NCI-H2081 (cell line): ENCODE measurements at places on chromosomes 1 and 21.

DNA sequence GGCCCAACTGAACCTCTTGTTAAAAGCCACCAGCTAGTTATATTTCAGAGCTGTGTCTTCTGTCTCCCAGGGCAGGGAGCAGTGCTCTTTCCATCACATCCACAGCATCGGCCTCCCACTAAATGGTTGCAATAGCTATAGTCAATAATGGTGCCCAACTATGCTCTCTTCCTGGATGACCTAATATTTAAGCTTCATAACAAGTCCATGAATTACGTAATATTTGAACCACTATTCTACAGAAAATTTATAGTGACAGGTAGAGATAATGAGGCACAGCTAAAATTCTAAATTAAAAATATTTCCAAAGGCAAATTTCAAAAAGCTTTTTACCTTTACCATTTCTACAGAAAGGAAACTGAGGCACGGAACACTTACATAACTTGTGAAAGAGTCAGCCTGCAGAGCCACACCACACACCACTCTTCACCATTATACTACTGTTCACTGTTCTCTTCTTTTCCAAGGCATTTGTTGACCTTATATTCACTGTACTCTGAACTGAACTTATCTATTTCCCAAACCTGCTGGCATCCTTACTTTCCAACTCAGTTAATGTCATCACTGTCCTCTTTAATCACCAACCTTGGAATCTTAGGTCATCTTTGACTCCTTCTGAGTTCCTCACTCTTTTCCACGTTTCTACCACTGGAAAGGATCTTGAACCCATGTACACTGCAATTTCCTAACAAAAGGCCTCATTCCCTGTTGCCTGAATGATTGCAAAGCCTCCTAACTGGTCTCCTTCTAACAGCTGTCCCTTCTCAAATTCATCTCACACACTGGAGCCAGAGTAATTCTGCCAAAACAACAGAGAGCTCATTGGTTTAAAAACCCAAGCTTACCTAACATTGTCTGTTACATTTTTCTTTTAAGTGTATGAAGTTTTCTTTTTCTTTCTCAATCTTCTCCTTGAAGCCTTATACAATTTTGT lies 85.5 kb downstream of the DDAH1 start:
- no peak for DNase-seq

- DNase-seq = peak; percentile 62
Observed at GRCh38 chr1:178093951-178094738, at the start of gene RASAL2. TSS of gene RASAL2 (plus strand) at chr1:178094104. CDS start at chr1:178094493, 389 bp downstream.

- peak; percentile 57 for DNase-seq
Observed at GRCh38 chr1:158203693-158204457, 23.2 kb downstream of the CD1D start.

DNA sequence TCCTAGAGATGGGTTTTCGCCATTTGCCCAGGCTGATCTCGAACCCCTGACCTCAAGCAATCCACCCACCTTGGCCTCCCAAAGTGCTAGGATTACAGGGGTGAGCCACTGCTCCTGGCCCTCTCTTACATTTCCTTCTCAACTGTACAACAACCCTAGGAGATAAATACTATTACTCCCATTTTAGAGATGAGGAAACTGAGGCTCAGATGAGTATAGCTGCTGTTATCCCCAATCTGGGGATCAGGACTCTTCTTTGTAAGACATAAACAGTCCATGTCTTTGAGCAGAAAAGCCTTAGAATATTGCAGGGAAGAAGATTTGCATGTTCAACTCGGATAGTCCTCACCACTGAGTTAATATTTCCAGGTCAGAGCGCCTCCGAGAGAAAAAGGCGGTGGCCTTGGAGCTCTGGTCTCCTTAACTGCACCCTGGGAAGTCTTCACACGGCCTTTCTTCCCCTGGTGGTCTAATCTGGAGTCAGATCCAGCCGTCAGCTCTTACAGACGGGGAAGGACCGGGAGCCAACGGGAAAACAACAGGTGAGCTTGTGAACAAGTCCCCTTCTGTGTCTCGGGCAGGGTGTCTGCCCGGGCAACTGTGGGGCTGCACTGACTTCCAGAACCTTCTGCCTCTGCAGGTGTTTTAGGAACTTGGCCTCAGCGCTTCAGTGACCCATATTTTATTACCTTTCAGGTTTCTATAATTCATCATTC lies 5.9 kb upstream of the OLIG1 start:
- no peak for DNase-seq

DNA sequence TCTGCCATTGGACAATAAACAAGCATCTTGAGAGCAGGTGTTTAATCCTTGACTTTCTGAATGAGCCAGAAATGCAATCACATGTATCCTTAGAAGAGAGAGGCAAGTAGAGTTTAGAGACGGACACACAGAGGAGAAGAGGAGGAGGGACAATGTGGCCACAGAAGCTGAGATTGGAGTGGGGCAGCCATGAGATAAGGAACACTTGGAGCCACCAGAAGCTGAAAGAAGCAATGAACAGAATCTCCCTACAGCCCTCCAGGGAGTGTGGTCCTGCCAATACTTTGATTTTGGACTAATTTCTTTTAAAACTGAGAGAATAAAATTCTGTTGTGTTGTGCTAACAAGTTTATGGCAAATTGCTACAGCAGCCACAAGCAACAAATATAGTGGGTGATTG lies 141.0 kb downstream of the ATP6V1G3 start:
- no peak for DNase-seq

GRCh38 chr1:227215863-227216510 lies 102.3 kb downstream of the CDC42BPA start:
- no peak for DNase-seq

DNA sequence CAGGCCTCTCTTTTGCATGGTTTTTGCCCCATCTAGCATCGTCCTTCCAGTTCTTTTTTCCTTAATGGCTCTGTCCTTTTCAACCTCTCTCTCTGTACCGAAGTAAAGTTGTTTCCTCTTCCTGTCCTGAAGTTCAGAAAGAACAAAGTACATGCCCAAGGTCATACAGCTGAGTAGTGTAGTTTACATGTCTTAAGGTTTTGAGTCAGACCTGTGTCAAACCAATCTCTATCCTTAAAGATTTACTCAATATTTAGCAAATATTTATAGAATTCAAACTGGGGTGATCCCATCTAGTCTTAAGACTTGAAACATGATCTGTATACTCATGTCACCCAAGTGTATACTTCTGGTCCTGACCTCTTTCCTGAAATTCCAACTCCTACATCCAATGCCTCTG lies 118.7 kb upstream of the SGIP1 start:
- DNase-seq = no peak

DNA sequence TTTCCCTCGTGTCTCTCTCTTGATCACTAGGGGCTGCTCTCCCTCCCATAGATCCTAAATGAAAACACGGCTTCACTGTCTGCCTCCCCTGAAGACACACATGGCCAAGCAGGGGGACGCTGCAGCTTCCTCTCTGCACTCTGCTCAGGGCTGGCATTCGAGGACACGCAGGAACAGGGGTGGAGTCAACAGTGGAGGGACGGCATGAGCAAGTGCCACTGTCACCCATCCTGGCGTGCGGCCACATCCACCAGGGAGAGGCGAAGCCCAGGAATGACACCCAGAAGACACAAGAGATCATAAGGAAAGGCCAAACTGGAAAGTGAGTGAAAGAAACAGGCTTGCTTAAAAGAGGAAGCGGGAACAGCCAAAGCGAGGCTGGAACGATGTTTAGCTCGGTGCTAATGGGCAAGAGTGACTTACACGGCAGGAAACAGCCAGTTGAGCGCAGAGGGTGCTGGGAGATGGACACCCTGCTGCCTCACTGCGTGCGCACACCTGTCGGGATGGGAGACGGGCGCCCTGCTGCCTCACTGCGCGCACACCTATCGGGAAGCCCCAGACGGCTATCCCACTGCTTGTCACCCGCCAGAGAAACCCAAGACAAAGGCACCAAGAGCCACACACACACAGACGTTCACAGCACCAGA lies 13.6 kb upstream of the C1QTNF12 start:
- DNase-seq = no peak

- DNase-seq = no peak
Observed at GRCh38 chr1:4319496-4319895, 334.9 kb upstream of the AJAP1 start.

- no peak for DNase-seq
Observed at GRCh38 chr1:19512545-19512944, 27.2 kb upstream of the CAPZB start.
